Right renal pelvis (tissue), 4 donors: ENCODE measurements at places on chromosomes 16 and 17.

DNA sequence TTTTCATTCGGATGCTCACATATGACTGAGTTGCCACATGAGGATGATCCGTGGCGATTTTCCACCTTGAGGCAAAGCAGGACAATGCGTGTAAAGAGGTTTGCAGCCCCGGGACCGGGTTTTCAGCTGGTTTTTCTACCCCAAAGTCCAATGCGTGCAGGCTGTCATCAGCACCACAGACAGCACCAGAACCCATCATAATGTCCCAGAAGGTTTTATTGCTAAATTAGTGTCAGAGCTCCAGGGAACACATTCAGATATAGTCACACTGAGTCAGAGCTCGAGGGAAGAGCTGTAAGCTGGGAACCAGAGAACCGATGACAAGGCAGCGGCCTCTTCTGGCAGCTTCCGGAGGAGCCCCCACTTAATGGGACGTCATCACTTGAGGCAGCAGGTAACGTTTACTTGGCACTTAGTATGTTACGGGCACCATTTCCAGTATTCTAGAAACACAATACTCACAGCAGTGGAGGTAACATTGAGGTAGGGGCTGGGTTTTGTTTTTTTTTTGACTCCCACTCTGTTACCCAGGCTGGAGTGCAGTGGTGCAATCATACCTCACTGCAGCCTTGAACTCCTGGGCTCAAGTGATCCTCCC lies 8.9 kb upstream of the NAGPA start:
- no peak for DNase-seq

GRCh38 chr16:19179546-19180490 lies 11.8 kb downstream of the SYT17 start:
- no peak for DNase-seq

DNA sequence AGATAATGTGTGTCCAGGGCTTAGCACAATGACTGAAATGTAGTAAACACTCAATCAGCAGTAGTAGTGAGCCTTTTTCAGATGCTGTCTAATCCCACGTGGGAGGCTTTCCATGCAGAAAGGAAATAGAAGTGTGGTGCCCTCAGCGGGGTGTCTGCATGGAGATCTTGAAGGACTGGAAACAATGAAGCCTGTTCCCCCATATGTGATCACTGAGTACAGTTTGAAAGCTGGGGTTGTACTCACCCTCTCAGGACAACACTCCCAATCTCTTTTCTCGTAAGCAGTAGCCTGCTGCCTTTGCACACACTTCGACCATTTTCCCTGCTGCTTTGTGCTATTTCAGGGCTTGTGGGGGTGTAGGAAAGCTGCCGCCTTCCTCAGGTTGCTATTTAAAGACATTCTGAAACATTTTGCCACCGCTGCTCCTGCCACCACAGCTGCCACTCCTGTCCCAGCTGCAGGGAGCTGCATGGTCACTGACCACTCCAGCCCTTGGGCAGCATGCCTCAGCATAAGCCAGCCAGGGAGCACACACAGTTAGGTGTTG lies 40.6 kb upstream of the HAS3 start:
- no peak for DNase-seq

GRCh38 chr17:78128551-78129350 lies at the start of gene TMC6:
TMC6 (minus strand) TSS chr17:78128755; CDS start chr17:78126832, 1,923 bp downstream.
- no peak for DNase-seq

GRCh38 chr17:60252459-60252858 lies 102.7 kb downstream of the CA4 start:
- no peak for DNase-seq

GRCh38 chr17:56694825-56695224 lies 101.3 kb downstream of the NOG start:
- DNase-seq: no peak

- no peak for DNase-seq
Measured at GRCh38 chr16:25155553-25156460, 44.3 kb downstream of the LCMT1 start.

DNA sequence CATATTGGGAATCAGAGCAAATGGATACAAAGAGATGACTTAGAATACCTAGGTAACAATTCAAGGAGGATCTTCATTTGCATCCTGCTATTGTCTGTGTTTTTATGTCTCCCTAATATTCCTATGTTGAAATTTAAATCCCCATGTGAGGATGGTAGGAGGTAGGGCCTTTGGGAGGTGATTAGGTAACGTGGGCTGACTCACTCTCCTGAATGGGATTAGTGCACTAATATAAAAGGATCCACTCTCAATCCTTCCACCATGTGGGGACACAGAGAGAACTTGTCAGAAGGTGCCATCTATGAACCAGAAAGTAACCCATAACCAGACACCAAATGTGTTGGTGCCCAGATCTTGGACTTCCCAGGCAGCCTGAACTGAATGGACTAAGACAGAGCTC lies 83.4 kb downstream of the CDH8 start:
- no peak for DNase-seq

DNA sequence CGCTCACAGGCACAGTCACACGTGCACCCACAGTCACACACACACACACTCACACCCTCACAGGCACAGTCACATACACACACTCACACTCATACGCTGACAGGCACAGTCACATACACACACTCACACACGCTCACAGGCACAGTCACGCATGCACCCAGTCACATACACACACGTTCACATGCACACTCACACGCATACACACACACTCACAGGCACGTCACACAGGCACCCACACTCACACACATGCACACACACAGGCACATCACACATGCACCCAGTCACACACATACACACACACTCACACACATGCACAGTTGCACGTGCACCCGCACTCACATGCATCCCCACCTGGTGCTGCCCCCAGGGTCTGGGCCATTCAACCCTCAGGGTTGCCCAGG lies 46.1 kb upstream of the CBFA2T3 start:
- no peak for DNase-seq

DNA sequence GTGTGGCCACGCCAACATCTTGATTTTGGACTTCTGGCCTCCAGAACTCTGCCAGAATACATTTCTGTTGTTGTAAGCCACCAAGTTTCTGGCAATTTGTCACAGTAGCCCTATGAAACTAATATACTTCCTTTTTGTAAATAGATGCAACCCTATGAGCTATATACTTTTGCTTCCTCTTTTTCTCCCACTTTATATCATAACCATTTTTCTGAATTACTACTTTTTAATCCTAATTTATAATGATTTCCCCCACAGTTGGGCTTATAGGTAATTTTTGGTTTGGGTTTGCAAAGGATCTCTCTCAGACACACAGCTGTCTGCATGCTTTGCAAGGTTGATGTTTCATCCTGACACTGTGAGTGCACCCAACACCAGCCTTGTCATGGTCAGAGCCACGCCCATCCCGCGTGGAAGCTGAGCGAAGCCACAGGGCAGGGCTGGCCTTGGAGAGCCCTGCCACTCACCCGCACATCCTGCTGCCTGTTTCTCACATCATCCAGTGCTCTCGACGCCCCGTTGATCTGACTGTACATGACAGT lies 5.8 kb downstream of the TRIM25 start:
- DNase-seq: no peak

- no peak for DNase-seq
Measured at GRCh38 chr17:72259922-72260321, 139.1 kb downstream of the SOX9 start.

GRCh38 chr17:73069841-73070240 lies 22.6 kb downstream of the SLC39A11 start:
- no peak for DNase-seq

DNA sequence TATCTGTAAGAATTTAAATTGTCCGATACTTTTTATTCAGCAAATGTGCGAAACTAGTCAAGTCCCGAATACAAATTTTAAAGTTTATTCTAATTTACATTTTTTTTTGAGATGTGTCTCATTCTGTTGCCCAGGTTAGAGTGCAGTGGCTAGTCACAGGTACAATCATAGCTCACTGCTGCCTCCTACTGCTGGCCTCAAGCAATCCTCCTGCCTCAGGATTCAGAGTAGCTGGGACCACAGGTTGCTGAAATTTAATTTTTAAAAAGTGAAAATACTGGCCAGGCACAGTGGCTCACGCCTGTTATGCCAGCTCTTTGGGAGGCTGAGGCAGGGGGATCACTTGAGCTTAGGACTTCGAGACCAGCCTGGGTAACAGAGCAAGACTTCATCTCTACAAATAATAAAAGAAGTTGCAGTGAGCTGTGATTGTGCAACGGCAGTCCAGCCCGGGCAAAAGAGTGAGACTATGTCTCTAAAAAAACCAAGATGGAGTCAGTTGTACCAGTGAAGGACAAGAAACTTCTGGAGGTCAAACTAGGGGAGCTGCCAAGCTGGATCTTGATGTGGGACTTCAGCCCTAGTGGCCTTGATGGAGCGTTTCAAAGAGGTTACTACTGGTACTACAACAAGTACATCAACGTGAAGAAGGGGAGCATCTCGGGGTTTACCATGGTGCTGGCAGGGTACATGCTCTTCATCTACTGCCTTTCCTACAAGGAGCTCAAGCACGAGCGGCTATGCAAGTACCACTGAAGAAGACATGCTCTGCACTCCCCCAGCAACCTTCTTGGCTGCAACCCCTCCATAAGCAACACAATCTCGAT lies 5.6 kb downstream of the POLG2 start:
- DNase-seq: no peak

- no peak for DNase-seq
Measured at GRCh38 chr17:43891851-43892646, 15.3 kb downstream of the MPP2 start.
